ENCODE measurements at places on chromosomes 12 and 14.

DNA sequence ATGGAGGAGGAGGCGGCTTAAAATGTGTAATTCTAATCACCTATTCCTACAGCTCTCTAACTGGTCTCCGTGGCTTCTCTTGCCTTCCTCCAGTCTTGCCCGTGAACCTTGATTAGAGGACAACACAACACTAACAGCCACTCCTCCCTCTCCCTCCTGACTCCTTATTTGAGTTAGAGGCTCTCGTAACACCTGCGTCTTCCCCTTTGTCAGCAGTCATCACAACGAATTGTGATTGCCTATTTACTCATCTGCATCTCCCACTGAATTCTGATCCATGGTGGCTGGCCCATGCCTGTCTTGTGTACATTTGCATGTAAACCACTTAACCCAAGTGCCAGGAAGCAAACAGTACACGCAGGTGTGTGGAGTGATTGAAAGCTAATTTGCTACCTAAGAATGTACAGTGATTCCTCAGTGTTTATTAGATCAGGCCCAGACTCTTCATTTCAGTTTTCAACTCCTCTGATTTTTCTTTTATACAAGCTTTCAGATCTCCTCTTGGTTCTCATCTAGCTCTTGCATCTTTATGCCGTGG is 154.5 kb downstream of the MON2 start:
- no peak for DNase-seq

DNA sequence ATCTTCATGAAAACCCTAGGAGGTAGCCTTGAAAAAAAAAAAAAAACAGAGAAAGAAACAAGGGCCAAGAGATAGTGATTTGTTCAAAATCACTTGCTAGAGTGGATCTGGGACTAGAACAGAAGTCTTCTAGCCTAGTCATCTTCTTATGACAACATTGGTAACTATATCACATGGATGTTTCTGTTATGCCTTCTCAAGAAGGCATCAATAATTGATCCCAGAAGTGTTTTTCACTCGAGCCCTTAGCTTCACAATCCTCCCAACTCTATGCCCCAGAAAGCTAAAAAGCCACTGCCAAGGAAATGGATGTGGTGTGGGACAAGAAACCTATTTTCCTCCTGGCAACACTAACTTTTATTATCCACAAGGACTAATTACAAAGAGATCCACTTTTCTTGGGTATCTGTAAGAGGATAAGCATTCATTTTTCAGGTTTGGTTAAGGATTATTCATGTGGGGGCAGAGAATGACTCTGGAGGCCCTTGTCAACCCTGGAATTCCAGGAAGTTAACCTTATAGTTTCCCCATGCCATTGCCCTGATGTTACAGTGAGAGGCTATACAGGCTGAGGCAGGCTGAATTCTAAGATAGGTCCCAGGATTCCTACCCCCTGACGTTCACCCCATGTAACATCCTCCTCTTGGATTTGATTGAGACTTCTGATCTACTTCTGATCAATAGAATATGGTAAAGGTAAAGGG is 67.7 kb upstream of the CPM start:
- no peak for DNase-seq

- peak; percentile 93 for DNase-seq
Measured at GRCh38 chr14:73764406-73765280, 50.5 kb upstream of the PNMA1 start.

DNA sequence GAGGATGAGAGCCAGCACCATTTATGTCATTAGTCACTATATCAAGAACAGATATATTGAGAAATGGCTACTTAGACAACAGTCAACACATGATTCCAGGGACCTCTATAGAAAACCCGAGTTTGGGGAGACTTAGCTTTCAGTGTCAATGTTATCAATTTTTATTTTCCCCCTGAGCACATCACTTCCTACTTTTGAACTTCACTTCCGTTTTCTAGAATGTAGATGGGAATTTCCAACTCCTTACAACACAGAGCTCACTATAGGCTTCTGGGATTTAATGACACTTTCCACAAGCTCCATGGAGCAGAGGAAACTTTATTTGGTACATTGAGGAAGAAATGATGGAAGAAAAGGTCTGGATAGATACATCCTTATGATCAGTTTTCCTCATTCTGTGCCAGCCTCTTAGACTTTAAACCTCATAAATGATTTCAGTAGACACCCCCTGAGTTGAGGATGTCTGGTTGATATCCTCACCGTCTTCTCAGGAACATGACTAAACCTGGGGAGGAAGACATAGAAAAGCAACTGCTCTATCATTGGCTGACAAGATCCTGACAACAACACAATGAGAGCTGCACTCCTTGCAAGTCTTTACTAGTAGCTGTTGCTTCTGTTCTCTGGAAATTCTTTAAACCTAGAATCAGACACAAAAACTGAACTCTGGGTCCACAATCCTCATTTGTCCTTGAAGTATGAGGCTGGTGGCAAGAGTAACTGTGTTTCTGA is 449.4 kb upstream of the OR4E1 start:
- DNase-seq = no peak

DNA sequence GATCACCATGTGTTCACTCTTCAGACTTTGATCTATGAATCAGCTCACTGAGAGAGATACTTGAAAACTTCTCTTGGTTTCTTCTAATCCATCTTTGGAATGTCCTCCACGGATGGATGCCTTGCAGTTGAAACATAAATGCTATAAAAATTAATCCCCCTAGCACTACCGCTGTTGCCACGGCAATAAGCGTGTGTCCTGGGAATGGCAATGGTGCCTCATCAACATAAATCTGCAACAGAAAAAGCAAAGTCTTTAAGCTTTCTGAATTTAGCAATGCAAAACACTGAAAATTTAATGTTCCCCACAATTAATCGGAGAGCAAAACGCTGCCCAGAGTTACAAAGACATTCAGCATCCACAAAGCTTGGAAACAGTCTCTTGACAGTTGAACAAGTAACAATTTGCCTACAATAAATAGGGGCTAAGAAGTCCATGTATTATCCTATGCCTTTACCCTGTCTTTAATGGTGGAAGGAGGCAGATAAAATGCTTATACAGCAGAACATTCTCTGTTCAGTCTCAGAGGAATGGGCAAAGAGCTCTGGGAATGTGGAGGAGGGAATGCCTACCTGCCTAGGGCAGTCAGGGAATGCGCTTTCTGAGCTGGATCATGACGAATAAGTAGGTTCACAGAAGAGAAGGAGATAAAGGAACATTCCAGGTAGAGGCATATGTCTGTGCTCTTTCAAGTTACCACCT is 70.9 kb upstream of the PPP4R3A start:
- no peak for DNase-seq

- no peak for DNase-seq
Measured at GRCh38 chr12:26696048-26696612, 136.9 kb downstream of the ITPR2 start.

- DNase-seq = no peak
Measured at GRCh38 chr14:59160506-59160905, 28.0 kb upstream of the DAAM1 start.

- DNase-seq = no peak
Measured at GRCh38 chr12:114403690-114404066, 2.3 kb downstream of the TBX5 start.

- no peak for DNase-seq
Measured at GRCh38 chr12:57461276-57461916, 1.8 kb downstream of the GLI1 start.

DNA sequence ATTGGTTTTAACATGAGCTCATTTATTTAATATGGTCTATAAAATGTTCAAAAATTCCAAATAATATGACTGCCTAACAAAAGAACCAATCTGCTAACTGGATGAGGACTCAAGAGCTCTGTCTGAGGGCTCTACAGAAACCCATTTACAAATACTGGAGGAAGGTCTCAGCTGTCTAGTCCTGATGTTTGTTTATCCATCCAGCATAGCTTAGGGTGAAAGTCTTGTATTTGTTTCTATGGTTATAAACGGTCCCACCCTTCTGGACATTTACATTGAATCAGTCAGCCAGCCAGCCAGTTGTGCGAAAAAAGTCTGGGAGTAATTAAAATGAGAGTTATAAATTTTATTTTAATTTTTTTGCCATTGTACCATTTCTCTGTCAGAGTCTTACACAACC is 220.7 kb downstream of the BMP4 start:
- DNase-seq = no peak

DNA sequence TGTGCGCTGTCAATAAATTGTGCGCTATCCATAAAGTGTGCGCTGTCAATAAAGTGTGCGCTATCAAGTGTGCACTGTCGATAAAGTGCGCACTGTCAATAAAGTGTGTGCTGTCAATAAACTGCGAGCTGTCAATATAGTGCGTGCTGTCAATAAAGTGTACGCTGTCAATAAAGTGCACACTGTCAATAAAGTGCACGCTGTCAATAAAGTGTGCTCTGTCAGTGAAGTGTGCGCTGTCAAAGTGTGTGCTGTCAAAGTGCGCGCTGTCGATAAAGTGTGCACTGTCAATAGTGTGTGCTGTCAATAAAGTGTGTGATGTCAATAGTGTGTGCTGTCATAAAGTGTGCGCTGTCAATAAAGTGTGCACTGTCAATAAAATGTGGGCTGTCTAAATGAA is 2.9 kb upstream of the CHGA start:
- DNase-seq = no peak

- no peak for DNase-seq
Measured at GRCh38 chr14:105383083-105383730, 15.1 kb upstream of the TEX22 start.

DNA sequence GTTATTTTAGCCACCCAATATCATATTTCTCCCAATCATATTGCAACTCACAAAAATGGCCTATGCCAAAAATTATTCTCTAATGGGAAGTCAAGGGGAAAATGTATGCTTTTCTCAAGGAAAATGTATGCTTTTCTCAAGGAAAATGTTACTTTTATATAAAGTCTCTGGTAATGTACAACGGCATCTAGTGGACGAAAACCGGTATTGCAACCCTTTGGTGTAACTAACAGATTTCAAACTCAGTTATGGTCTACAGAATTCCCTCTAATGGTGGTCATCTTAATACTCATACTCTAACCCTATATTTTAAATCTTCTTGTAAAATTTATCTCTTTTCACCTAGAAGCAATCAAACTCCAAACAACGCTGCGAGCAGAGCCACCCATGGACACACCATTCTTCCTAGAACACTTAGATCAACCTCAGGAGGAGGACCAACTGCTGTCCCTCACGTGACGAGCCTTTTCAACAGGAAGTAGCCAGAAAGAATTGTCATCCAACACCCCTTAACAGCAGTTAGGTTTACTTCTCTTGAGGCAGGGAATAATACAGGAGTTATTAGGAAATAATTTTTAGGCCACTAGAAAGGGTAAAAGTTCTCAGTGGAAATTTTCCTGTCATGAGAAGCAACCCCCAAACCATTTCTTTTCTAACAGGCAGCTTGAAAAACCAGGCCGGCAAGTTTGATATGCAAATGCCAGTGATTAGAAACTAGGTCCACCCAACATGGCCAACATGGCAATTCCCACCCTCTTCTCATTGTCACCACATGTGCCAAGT is 20.1 kb downstream of the APOBEC1 start:
- DNase-seq = peak; percentile 21

GRCh38 chr14:22932146-22932545 is 3.0 kb upstream of the PRMT5 start:
- DNase-seq = no peak

- DNase-seq = peak; percentile 91
Measured at GRCh38 chr12:47779301-47779942, 6.4 kb downstream of the SLC48A1 start.

GRCh38 chr12:132276827-132277373 is 52.5 kb downstream of the GALNT9 start:
- no peak for DNase-seq

GRCh38 chr12:84842406-84843013 is 70.1 kb downstream of the SLC6A15 start:
- DNase-seq = peak; percentile 66

GRCh38 chr12:7434670-7435069 is 9.3 kb downstream of the CD163L1 start:
- DNase-seq = no peak

DNA sequence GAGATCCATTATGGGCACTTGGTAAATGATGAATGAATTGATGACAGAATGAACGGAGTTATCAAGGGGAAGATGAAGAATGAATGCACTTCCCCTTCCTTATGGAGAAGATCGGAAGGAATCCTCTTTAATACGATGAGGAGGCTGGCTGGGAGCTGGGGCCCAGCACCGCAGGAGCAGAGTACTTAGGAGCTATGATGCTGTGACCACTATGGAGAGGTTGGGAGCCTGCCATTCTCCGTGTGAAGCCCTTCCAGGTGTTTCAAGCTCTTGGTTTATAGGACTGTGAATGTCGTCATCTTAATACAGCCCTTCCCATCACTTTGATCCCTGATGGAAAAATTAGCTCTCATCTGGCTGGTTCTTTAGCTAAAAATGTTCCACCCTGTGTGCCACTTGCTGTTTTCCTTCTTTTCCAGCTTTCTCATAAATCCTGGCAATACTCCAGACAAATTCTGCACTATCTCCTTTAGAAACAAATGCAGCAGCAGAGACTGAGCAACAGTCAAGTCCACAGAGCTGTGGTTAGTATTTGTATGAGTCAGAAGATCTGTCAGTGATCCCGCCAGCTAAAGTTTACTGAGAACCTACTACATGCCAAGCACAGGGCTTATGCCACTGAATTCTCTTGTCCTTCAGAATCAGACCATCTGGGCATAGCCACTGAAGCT is 263.1 kb upstream of the CRY1 start:
- DNase-seq = no peak

DNA sequence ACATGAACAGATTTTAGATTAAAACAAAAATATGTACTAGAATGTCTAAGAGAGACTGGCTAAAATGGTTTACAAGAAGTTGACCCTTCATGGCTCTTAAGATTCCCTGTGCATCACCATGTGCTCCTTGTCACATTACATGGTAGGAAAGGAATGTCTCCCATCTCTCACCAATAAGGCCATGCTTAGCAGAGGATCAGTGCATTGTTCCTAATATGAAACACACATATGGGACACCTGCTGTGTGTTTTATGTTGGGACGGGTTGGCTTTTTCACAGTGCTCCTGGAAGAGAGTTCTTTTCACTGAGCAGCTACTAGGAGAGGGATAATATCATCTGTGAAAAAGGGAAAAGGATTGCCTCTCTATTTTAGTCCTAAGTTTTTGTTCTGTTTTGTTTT is 9.6 kb downstream of the PFKM start:
- DNase-seq = no peak

- DNase-seq = no peak
Measured at GRCh38 chr12:97767347-97767746, 304.7 kb downstream of the RMST start.

- DNase-seq = no peak
Measured at GRCh38 chr12:108561852-108562347, 496 bp upstream of the ISCU start.

GRCh38 chr12:131753757-131754156 is 42.9 kb downstream of the SFSWAP start:
- no peak for DNase-seq

DNA sequence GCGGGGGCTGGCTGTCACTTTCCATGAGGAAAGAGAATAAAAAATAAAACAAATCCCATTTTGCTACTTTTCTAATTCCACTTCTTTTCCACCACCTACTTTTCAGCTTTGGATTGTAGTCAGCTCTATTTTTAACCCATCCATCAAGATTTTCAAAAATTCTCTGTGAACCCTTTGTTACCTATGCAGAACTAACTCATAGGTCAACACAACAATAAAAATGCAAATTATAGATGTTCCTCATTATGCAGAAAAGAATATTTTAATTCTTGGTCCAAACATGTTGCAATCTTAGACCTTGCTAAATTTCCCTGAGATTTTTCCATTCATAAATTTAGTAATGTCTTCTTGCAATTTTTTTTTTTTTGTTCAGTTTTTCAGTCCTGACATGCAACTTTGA is 454.5 kb downstream of the ADAMTS20 start:
- no peak for DNase-seq

- DNase-seq = no peak
Measured at GRCh38 chr14:35068238-35069012, 22.4 kb downstream of the FAM177A1 start.
